ENCODE measurements at places on chromosomes 2 and 18.

DNA sequence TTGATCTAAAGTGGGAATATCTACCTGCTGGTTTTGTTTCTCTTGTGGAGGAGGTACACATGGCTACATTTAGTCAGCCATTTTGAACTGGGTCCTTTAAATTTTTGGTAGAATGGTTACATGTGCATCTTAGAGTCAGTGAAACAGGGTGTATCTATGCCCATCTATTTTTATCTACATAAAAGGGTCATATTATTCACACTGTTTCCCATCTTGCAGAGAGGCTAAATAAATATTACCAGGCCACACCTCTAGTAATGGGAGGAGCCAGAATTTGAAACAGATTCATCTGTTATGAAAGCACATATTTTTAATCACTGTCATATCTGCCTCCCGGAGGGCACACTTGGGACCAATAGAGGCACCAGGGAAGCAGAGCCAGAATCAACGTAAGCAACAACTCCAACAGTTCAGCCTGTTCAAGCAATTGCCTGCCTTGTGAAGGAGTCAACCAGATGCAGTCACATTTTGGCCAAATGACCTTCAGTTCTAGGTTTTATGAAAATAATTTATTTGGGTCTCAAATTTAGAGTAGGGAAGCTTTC, 376.8 kb downstream of the TSN start:
- DNase-seq = no peak

- DNase-seq = no peak
These were observed 52.2 kb downstream of the FSHR start for GRCh38 chr2:49102146-49102545.

DNA sequence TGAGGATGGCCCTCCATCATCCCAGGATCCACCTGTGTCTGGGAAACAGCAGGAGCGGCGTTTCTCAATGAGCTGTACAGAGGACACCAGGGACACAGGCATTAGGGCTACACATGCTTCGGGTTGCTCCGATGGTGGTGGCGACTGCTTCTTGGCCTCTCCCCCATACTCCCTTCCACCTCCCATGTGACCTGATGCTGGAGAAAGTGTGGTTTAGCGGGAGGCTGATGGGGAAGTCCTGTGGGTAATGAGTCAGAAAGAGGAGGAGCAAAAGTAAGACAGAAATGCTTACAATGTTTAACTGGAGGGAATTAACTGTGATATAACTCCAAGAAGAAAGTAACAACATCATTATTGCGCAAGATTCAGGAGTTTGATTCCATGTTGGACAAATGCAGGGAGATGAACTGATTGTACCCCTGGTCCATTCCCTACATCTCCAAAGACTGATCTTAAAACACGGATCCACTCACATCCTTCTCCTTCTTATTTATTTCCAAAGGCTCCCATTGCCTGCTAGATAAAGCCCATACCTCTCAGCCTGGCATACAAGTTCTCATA, 186.6 kb downstream of the NRP2 start:
- DNase-seq = no peak

- DNase-seq = no peak
These were observed 36.9 kb upstream of the NT5C1B start for GRCh38 chr2:18626256-18626668.

- DNase-seq = no peak
These were observed 17.9 kb upstream of the LRRTM1 start for GRCh38 chr2:80322311-80322920.

GRCh38 chr2:175755169-175755568, 246.9 kb downstream of the LNPK start:
- no peak for DNase-seq

GRCh38 chr18:2223849-2224248, 347.5 kb downstream of the METTL4 start:
- DNase-seq = no peak

DNA sequence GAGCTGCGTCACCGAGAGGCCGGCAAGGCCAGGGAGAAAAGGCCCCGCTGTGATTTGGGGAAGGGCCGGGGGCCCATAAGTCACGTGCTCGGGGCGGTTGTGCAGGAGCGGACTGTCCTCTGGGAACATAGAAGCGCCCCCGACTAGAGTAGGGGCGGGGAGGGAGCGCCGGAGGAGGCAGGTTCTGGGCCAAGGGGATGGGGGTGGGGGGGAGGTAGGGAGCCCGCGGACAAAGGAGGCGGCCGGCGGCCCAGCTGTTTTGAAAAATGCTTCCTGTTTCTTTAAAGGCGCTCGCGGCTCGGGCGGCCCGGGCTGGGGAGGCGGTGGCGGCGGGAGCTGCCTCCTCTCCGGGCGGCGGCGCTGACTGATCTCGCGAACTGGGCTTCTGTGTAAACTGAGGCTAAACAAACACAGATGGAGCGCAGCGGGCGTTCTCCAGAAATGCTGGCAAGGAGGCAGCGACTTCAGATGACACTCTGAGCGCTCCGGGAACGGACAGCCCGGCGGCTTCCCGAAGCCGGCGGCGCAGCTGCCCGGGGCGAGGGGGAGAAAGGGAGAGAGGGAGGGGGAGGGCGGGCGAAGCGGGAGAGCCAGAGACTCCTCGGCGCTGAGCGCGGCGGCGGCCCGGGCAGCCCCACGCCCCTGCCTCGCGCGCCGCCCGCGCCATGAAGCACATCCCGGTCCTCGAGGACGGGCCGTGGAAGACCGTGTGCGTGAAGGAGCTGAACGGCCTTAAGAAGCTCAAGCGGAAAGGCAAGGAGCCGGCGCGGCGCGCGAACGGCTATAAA, at the start of gene ATOH8:
Gene ATOH8 (plus strand): TSS at position 467 of the 788 bp plus-strand sequence. CDS start 199 bp downstream, at position 666.
- DNase-seq = peak; percentile 9

- no peak for DNase-seq
These were observed 64.3 kb upstream of the SNTG2 start for GRCh38 chr2:886072-887022.

DNA sequence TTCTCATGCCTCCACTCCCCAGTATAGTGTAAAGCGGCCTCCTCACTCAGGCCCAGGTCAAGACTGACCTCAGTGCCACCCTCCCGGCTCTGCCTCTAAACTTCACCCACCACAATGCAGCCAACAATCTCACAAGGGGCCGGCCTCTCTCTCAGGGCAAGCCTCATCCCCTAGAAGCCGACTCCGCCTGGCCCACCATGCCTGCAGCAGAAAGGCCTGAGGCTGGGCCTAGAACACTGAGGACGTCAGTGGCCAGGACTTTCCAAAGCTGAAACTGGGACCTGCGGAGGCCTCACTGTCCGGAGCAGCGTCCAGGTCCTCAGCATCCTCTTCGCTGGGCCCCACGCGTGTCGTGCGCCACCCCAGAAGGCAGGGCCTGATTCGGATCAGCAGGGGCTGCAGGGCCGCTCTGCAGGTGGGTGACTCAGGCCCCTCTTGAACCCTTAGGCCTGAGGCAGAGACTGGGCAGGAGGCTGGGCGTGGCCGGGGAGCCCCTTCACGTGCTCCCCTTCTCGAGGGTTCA, 52.9 kb downstream of the PKDCC start:
- no peak for DNase-seq

- no peak for DNase-seq
These were observed 52.6 kb upstream of the NEMP2 start for GRCh38 chr2:190587106-190587505.

- DNase-seq = no peak
These were observed 262.0 kb downstream of the AFF3 start for GRCh38 chr2:99880148-99880963.

DNA sequence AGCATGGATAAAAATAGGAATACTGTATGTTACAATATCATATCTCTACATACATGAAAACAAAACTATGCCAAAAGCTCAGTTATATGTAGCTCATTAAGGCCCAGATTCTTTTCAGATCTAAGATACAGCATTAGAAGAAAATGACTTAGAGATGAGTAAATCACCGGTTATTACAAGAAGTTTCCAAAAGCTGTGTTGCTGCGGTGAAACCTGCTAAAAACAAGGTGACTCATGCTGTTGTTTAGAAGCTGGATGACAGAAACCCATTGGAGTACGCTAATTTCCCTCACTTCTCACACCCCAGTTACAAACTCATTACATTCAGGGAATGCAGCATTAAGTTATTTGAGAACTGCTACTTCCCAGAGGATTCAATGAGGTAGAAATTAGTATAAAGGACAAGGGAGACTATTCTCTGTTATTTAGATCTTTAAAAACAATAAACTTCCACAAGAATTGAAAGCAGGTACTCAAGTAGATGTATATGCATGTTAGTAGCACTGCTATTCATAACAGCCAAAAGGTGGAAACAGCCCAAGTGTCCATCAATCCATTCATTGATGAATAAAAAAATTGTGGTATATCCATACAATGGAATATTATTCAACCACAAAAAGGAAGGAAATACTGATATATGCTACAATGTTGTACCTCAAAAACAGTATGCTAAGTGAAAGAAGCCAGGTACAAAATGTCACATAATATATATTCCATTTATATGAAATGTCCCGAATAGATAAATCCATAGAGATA, 32.6 kb downstream of the RBKS start:
- DNase-seq = no peak

GRCh38 chr2:70834881-70835280, 735 bp downstream of the CD207 start:
- DNase-seq = no peak

DNA sequence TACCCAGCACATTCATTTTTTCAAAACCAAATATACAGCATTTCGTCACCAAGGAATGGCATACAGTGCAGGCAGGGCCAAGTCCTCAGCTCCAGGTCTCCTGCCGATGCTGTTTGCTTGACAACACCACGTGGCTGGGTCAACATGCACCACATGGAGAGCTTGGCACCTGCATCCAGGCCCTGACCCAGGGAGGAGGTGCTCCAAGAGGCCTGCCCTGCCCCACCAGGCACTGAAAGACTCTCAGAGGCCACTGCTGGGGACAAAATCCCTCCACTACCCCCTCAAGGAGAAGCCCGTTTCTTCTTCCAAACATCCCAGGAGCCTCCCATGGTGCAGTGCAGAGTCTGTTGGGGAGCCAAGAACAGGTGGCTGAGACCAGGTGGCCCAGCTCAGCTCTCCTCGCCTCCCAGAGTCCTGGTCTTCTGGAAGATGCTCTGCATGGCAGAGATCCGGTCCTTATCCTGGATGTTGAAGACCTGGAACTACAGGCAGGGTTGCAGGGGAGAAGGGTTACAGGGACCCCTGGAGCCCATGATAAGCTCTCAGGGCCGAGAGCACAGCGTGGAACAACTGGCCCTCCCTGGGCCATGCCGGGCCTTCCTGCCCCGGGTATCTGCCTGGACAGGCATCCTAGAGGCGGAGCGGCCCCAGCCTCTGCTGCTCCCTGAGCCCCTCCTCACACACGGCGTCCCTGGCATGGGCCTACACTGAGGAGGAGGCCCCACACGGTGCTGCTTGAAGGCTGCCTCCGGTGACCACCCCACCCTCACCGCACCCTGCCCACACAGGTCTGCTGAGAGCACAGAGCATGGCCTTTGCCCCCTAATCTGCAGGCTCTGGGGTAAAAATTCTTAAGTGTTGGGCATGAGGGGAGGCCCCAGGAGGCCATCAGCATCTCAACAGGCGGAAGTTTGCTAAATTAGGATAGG, 9.0 kb downstream of the MAB21L4 start:
- DNase-seq = no peak

DNA sequence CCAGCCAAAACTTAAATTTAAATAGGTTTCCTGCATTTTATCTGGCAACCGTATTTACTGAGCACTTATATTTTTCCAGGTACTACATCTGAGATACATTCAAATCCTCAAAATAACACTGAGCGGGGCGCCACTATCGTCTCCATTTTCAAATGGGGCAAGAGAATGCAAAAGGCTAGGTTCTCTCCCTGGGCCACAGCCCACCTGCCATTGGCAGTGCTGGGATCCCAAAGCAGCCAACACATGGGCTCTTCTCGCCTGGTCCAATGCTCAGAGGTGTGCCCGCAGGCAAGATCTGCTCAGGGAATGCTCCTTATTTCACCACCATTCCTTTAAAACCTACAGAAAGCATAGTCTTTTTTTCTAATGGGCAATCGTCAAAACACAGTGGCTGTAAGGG, 11.3 kb upstream of the ID2 start:
- no peak for DNase-seq

- no peak for DNase-seq
These were observed 146.5 kb downstream of the CABLES1 start for GRCh38 chr18:23281626-23282436.

DNA sequence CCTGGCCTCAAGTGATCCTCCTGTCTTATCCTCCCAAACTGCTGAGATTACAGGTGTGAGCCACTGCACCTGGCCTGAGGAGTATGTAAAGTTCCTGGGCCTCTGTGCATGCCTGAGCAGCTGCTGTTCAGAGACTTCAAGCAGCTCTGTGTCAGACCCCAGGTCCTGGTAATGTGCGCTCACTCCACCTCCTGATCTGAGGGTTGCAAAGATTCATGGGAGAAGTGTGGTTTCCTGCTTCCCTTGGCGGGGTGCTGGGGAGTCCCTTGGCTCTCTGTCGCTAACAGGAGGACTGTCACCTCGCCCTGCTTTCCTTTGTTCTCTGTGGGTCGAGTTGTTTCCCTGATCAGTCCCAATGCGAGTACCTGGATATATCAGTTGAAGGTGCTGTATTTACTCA, 8.6 kb upstream of the IL36A start:
- no peak for DNase-seq

DNA sequence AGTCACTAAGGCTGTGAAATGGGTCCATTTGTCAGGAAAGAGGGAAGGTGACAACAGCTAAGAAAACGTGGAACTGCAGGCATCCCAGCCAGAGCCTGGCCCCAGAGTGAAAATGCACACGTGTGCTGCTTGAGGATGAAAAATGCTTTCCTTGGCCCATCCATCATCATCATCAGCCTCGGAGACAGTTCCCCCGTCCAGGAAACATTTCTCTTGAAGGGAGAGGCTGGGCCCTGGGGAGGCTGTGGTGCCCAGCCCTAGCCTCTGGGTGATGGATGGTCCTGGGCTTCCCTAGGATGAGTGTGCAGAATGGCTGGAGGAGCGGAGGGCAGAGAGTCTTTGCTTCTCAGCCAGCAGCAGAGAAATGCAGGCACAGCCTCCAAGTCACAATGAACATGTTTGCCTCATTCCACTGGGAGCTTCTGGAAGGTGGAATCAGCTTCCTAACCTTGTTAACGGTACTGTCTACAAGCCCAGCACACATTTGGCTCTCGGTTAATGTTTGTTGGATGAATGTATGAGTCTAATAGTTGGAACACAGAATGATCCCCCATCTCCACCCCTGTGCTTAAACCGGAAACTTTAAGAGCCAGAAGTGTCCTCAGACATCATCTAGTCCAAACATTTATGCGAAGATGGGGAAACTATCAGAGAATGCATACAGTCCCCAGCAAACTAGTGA, 164.0 kb downstream of the RDH14 start:
- DNase-seq = no peak

DNA sequence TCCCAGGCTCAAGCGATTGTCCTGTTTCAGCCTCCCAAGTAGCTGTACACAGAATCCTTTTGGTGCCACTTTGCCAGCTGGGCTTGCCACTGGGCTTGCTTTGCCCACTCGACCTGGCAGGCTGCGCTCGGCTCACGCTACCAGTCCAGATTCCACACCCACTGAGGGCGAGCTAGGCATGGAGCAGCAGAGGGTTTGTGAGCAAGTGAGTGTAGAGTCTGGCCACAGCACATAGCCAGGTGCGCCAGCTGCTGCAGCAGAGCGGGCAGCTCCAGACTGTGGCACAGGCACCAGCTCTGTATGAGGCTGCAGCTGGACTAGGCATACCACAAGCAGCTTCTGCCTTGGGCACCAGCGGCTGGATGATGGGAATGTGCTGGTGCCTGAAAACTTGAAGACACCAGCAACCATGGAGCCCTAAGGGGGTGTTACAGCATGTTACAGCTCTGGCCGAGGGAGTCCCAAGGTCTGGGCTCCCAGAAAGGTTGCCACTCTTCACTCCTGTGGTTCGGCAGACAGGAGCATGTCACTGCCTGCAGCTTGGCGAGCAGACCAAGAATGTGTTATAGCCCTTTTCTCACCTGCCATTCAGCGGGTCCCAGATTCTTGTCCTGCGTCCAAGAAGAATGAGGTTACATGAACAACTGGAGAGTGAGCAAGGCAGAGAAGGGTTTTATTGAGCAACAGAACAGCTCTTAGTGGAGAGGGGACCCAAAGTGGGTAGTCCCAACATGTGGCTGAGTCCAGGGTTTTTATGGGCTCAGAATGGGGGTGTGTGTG, 12.9 kb downstream of the SMARCAL1 start:
- no peak for DNase-seq
